ENCODE measurements at places on chromosomes 7 and 10.

DNA sequence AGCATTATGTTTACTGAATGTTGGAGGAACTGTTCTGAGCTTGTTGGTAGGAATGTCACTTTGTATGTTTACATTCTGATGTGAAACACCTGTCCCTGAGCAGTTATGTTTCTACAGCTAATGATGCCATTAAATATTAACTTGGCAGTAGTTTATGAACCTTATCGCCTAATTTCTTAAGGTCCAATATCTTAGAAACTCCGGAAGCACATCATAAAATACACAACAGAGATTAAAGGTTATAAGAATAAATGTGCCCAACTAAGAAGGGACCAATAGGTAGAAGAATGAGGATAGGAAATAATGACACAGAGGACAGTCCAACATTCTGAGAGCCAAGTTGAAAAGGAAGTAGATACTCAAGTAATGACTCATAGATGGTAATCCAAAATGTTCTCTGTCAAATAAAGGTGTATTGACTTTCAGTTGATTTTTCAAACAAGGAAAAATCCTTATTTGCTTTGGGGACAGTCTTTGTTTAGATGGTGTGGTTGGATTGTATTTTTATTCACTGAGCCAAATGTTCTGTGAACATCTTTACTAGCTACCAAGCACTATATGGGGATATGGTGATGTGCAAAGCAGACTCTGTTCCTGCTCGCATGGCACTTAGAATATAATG is 31.9 kb downstream of the LCOR start:
- DNase-seq: no peak

DNA sequence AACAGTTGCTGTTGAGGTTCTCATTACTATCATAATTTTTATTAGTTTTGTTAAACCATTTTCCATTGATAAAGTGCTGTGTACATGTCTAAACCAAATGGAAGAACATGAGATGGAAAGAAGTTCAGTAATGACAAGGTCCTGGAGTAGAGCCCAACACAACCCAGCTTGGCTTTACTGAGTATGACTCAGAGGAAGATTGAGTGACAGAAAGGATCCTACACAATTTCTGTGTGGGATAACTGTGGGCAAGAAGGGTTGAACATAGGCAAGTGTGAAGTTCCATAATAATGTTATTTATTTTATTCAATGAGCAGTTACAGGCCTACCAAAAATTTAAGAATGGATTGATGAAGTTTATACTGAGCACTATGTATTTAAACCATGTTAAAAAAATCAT is 15.9 kb downstream of the PRKG1 start:
- no peak for DNase-seq

DNA sequence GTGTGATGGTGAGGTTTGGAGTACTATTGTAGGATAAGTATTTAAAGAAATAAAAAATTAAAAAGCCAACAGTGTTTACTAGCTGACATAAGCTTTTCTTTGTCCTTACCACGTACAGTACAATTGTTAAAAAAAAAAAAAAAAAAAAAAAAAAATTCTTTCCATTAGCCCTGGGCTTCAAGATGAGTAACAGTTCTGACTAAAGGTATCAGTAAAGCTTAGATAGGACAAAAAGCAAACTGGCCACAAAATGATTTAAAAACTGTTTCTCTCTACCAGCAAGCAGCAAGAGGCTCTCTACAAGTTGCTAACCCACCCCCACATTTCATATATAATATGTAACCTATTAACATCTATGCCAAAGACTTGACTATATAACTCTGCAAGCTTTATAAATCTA is 17.5 kb downstream of the HYCC1 start:
- no peak for DNase-seq

DNA sequence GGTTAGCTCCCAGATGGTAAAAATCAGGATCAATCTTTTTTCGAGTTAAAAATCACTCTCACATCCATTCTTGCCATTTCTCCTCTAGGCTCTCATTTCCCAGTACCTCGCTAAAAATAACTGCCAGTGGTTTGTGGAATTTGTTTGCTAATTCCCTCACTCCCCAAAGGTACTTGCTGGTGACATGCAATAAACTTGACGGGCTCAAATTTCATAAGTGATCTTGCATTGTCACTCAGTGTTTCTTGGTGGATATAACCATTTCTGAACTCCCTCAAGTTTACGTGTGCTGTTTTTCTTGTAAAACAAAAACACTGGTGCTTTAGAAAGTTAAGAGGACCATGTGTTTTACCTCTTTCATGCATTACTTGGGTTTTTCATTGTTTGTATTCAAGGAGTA is 399.2 kb upstream of the MKI67 start:
- DNase-seq: no peak

DNA sequence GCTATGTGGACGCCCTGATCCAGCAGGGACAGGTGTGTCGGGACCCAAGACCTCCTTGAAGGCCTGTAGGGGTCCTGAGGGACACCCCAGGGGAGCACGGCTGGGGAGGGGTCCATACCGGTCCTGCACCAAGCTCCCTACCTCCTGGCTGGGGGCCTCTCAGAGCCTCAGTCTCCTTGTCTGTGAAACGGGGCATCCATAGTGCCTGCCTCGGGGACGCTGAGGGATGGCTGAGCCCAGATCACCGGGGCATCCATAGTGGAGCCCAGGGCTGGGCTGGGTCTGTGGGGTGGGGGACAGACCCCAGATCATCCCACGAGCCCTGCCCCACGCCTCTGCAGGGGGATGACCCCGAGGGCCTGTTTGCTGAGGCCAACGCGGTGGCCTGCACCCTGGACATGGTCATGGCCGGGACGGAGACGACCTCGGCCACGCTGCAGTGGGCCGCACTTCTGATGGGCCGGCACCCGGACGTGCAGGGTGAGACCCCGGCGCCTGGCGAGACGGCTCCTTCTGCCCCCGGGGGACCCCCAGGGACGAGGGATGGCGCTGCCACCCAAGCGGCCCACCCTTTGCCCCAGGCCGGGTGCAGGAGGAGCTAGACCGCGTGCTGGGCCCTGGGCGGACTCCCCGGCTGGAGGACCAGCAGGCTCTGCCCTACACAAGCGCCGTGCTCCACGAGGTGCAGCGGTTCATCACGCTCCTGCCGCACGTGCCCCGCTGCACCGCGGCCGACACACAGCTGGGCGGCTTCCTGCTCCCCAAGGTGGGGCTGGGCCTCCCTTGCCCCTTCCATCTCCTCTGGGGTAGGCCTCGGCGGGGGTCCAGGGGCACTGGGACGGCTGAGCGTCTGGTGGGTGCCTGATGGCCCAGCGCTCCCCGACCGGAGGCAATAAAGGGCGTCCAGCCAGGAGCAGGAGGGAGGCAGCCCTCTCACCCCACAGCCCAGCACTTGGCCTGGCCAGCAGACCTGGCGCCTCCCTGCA is 4.1 kb downstream of the CYP2W1 start:
- no peak for DNase-seq

DNA sequence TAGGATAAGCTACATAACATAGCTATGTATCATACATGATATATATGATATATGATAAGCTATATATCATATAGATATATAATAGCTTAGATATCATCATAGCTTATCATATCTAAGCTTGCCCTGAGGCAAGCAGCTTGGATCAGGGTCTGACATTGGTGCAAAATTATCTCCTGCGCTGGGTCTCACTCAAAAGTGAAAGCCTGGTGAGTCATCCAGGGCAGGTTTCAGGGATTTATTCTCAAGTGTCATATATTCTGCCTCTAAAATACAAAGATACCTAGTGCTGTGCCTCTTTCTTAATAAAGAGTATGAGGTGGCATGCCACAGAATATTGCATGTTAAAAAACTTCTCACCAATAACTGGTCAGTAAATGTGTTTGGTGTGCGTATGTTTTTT is 105.9 kb downstream of the CDC14C start:
- DNase-seq: no peak

DNA sequence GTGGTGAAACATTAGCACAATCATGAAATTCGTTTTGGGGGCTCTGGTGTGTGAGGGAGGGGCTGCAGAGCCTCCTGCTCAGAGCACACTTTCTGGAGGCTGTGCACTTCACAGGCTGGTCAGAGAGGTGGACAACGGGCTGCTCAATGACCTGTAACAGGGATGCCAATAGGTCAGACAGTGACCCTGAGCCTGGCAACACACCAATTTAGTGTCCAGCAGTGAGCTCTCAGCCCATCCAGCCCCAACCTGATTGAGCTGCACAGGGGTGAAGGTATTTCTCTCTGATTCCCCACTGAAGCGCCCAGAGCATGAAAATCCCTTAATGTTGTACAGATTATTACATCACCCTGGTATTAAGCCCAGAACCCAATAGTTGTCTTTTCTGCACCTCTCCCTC is 191.3 kb upstream of the ZNF32 start:
- no peak for DNase-seq

DNA sequence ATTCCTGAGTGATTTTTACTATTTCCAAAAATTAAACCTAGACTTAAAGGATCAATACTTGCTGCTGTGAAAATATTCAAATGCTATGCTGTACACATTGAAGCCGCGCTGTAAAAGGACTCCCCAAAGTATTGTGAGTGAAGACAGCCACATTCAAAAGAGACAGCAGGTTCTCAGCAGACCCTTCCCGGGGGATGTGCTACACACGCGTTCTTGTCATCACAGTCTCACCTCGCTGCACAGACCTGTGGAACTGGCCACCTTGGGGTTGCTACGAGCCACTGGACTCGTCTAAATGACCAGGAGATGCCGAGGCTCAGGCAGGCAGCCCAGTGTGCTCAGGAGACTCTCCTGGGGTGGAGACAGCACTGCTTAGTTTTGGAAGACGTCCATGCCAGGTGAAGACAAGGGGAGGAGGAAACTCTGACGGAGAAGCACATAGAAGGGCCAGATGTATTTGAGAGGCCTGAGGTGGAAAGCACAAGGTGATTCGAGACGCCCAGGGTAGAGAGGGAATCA is 367.7 kb upstream of the SHH start:
- DNase-seq: peak; percentile 44
